ENCODE measurements at places on chromosomes 7 and 10.

DNA sequence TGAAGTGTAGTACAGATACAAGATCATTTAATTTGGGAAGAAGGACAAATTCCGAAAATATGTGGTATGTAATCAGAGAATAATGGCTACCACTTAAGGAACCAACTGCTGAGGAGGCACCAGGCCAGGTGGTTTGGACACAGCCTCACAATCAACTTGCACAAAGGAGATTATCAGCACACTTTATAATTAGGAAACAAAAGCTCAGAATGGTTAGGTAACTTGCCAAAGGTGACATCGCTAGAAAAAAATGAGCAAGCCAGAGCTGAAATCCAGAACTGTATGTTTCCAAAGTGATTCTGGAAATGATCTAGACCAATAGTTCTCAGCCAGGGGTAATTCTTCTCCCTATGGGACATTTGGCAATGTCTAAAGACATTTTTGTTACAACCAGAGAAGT lies 36.6 kb downstream of the ERCC6 start:
- DNase-seq = no peak

DNA sequence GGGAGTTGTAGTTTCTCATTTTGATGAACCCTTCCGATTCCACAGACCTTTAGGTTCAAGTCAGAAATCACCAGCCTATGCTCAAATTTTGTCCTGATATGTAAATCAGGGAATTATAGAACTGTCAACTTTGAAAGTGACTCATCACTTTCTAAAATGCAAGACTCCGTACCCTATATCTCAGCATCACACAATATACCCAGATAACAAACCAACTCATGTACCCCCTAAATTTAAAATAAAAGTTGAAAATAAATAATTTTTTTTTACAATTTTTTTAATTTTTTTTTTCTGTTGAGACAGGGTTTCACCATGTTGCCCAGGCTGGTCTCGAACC lies 393 bp upstream of the ARHGAP19 start:
- no peak for DNase-seq

DNA sequence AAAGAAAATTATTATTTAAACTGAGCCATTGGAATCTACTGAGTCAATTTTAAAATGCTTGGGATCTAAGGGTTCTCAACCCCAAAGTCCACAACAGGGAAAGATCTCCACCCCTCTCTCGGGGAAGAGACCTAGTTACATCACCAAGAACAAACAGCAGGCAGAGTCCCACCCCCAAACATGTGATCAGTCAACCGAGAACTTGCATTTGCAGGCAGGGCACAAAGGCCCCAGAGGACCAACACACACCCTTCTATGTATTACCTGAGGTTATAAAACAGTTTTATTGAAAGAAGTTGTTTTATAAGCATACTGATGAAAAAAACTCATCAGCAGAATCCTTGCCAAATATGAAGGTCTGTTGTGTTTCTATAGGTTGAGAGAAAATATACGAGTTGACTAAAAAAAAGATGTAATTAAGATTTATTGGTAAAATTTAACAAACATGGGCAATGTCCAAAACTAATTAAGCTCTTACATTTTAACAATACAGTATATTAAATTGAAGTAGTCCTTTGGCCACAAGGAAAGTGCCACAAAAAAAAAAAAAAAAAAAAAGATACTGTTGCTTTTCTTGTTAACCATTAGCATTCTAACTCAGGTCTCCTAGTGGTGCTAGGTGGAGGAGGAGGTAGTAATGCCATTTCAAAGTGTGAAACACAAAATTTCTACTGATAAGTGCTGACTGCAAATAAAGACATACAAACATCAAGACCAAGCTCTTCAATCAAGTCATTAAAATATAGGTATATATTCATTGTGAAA lies 975 bp upstream of the USP54 start:
- DNase-seq = no peak

DNA sequence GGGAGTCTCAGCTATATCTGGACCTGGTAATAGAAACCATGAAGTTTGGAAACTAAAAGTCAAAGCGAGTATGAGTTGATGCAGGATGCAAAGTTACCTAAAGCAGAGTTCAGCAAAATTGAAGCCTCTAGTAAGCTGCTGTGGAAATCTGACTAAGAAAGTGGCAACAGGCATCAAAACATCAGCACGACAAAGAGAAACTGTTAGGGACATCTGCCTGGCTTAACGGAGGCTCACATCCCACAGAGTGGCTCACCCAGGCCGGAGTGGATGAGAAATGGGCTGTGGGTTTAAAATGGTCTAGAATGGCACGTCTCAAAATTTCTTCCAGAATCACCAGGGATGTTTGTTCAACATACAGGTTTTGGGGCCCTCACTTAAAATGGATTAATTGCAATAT lies 164.1 kb upstream of the NPY start:
- no peak for DNase-seq

- no peak for DNase-seq
Measured at GRCh38 chr10:129486805-129487204, 19.8 kb downstream of the MGMT start.

GRCh38 chr10:102648889-102649796 lies 4.9 kb downstream of the TRIM8 start:
- no peak for DNase-seq

DNA sequence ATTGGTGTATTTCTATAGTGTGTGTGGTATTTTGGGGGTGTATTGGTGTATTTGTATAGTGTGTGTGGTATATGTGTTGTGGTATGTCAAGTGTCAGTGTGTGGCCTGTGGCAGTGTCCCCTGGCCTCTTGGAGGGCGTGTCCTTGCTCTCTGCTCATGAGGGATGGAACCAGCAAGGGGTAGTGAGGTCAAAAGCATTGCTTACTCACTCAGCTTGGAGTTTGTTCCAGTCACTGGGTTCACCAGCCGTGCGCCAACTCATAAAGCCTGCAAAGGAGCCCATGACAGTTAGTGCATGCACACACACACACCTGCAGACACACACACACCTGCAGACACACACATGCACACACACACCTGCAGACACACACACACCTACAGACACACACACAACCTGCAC lies 4.3 kb upstream of the TRPV6 start:
- DNase-seq = no peak

DNA sequence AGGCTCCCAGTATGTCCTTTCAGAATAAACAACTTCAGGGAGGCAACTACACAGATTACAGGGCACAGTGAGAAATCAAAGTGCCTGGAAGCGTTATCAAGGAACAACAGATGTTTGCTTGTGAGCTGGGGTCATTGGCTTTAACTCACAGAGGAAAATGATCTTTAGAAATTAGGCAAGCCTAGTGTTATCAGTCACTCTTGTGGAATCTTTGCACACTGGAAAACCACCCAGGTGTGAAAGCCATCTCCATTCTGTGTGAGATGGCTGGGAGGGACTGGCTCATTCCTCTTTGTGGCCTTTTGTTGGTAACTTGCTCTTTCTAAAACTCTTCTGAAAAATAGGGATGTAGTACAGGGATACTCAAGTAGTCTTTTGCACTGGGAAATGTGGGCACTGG lies 716.0 kb downstream of the XPNPEP1 start:
- no peak for DNase-seq
